ENCODE measurements at places on chromosomes 4 and X. TPM values are rescaled to one million over a fixed set of nuclear protein-coding genes. Genes with fewer than 3 reads are reported as not detected.

CCDC110 gene
- 2.1 TPM for total RNA-seq

NR0B1 gene
- 0.26 TPM for total RNA-seq

IGFBP7 gene
- total RNA-seq: 595 TPM

ARHGEF38 gene
- total RNA-seq: not detected

DIAPH2 gene
- total RNA-seq: 33.8 TPM

C1QTNF7 gene
- 1.1 TPM for total RNA-seq

TCEAL7 gene
- total RNA-seq: 25.2 TPM

NPY5R gene
- total RNA-seq: 2.9 TPM

ZFP92 gene
- total RNA-seq: under 0.01 TPM

SPON2 gene
- 2.6 TPM for total RNA-seq

BEND2 gene
- total RNA-seq: not detected

MAD2L1 gene
- total RNA-seq: 11.8 TPM

RBM47 gene
- total RNA-seq: 0.40 TPM

TAF7L gene
- 0.26 TPM for total RNA-seq

UNC5C gene
- 3.3 TPM for total RNA-seq

MAOA gene
- total RNA-seq: 21.4 TPM

PRR32 gene
- total RNA-seq: not detected

HMGN5 gene
- total RNA-seq: 2.2 TPM

GDPD2 gene
- total RNA-seq: not detected

NBDY gene
- total RNA-seq: 6.0 TPM

SPANXN3 gene
- total RNA-seq: not detected

ARHGAP6 gene
- 9.9 TPM for total RNA-seq
